NCI-H226 (cell line): ENCODE measurements at places on chromosomes 1 and 21.

DNA sequence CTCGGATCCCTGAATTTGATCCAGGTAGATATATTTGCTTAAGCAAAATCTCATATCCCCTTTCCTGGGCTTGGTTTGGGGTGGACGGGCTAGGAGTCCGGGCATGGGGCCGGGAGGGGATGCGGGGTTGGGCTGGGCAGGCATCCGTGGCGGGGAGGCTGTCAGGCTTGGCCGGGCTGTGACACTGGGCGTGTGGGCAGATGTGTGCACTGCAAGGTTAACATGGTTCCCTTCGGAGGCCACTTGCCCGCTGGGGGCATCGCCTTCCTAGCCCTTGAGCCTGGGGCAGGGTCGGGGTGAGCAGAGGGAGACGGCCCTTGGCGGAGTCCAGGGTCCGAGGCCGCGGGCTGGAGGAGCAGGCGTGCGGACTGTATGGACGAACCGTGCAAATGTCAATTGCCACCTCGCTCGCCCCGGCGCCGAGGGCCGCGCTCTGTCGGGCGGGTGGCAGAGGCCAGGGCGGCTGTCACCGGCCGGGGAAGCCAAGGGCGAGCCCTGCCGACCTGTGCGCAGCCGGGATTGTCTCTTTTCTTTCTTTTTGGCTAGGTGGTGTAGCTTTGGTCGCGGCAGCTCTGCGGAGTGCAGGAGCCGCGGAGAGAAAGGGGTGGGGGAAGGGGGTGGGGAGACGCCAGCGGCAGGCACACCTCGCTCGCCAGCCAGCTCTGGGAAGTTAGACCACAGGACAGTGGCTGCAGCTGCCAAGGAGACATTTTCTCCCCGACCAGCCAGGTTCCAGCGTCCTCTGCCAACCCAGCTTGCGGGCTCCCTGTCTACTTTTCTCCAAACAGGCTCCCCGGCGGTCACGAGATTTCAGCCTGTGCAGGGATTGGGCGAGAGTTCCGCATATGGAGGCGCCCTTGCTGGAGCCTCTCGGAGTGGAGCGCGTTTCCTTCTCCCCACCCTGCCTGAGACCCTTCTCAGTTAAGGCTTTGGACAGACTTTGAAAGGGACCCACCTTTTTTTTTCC is 1.3 kb downstream of the RCOR3 start:
- DNase-seq, result peak; percentile 69

DNA sequence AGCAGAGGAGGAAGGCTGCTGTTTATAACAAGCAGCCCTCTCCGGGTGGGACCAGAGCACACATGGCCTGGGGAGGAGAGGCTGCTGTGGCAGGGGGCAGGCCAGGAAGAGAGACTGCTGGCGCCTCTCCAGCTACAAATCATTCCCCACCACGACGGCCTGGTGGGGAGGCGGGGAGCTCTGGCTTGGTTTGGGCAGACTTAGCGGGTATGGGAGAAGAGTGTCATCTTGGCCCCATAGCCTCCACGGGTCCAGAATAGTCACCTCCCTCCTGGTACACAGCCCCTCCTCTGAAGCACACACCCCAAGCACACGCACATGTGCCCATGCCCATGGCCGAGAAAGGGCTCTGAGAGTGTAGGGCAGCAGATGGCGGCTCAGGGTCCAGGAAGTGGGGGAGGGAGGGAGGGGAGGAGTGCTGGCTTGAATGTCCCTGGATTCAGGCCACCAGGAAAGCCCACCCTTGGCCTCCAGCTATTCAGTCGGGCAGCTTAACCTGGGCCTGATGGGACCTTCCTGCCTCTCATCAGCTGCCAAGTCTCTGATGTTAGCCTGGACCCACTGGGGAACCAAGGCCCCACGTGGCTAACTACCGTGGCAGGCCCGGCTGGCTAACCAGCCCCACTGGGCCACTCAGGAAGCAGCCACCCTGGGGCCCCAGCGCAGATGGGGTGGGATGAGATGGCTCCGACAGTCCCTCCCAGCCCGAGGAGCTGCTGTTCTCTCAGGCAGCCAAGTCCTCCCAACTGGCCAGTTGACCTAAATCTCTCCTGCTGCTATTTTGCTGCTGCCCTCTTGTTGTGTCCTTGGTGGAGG is 10.9 kb downstream of the LRP8 start:
- DNase-seq, result no peak

DNA sequence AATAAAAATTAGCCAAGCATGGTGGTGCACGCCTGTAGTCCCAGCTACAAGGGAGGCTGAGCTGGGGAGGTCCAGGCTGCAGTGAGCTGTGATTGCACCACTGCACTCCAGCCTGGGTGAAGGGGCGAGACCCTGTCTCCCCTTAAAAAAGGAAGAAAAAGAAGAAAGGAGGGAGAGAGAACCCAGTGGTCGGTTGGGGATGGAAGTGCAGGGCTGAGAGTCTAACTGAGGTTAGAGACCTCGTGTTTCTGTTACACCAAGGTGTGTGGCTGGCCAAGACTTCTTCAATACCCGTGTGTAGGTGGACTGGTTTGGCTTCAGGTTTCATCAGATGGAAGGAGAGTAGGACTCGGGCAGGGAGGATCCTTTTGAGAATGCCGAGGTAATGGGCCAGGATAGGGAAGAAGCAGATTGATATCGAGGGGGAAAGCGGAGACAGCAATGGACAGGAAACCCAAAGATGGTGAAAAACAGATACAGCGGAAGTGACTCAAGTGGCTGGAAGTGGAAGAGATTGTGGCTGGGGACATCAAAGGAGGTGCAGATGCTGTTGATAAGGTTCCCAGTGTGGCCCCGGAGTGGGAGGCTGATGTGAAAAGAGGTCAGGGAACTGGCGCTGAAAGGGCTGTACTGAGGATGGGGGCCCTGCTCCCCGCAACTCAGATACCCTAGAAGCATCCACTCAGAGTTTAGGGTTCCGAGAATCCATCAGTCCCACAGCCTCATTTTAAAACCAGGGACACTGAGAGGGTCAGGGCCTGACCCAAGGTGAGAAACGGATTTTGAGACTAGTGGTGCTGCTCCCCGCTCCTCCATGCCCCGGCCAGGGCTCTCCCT is 681 bp upstream of the UBXN10 start:
- no peak for DNase-seq

GRCh38 chr1:26782521-26783212 is 5.1 kb upstream of the PIGV start:
- no peak for DNase-seq

GRCh38 chr1:234473118-234473517 is 5.9 kb downstream of the TARBP1 start:
- DNase-seq, result no peak

DNA sequence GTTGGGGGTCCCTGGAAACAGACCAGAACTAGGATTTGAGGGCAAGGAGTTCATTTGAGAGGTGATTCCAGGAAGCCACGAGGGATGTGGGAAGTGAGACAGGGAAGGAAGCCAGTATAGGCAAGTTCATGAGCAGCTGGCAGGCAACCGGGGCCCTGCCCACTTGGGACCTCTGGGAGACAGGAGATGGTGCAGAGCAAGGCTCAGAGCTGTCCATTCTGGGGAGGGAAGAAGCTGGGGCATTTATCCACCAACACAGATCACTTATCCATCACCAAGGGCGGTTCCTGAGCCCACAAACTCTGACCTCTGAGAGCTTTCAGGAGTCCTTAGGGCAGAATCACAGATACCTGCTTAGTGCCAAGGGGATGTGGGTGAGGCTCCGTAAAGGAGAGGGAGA is 16.8 kb downstream of the EDN2 start:
- no peak for DNase-seq

- peak; percentile 55 for DNase-seq
These were observed 5.1 kb upstream of the LAMTOR5 start for GRCh38 chr1:110412576-110412975.

DNA sequence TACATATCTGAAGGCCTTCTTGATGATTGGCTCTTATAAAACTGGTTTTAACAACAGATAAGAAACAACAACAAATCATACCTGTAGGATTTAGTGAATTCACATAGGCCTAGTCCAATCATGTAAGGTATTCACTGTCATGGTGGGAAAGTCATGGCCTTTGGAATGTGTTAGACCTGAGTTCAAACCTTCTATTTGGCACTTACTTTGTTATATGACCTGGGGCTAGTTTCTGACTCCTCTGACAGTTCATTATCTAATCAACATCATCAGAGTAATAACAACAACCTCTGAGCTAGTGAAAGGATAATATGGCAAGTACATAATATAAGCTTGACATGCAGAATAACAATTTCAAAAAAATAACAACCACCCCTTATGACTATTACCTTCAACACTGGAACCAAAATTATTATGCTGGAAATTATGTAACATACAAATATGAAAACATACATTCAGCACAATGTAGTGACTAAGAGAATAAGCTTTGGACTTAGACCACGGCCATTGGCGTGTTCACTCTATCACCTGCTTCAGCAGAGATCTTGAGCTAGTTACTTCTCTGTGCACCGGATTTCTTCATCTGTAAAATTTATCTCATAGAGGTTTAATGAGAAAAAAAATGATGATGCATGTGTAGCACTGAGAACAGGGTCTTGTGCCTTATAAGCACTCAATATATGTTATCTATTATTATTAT is 597.6 kb downstream of the LMO4 start:
- DNase-seq, result peak; percentile 56

- no peak for DNase-seq
These were observed 17.7 kb upstream of the AGPAT3 start for GRCh38 chr21:43847301-43847700.

- no peak for DNase-seq
These were observed 120.3 kb downstream of the ZBTB18 start for GRCh38 chr1:244171241-244171985.

- no peak for DNase-seq
These were observed 536.0 kb downstream of the NPHP4 start for GRCh38 chr1:5456090-5456811.

DNA sequence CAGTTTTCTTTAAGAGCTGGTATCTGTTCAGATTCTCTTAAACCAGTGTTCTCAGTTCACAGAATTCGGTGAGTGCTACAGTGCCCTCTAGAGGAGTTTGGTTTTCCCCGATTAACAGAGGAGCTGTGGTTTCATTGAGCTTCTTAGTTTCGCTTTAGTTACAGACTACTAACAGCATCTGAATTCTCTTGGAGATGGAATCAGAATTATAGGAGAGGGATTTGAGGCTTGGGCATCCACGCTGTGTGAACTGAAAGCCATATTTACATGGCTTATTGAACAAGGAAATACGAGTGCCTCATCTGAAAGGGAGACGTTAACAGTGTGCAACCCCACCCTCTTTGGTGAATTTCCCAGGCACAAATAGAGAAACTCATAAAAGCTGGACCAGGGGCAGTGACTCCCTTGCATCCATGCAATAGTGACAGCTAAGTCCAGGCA is 202.0 kb downstream of the USH2A start:
- DNase-seq, result peak; percentile 38

GRCh38 chr1:222919478-222919865 is 104.6 kb downstream of the DISP1 start:
- no peak for DNase-seq

- DNase-seq, result peak; percentile 77
These were observed 37.0 kb upstream of the RXRG start for GRCh38 chr1:165481820-165482532.

- DNase-seq, result no peak
These were observed 25.8 kb upstream of the LAPTM5 start for GRCh38 chr1:30783256-30783915.

- no peak for DNase-seq
These were observed 13.9 kb upstream of the S100A7 start for GRCh38 chr1:153474347-153474746.

- no peak for DNase-seq
These were observed 102.4 kb upstream of the IGSF21 start for GRCh38 chr1:18005238-18005637.

DNA sequence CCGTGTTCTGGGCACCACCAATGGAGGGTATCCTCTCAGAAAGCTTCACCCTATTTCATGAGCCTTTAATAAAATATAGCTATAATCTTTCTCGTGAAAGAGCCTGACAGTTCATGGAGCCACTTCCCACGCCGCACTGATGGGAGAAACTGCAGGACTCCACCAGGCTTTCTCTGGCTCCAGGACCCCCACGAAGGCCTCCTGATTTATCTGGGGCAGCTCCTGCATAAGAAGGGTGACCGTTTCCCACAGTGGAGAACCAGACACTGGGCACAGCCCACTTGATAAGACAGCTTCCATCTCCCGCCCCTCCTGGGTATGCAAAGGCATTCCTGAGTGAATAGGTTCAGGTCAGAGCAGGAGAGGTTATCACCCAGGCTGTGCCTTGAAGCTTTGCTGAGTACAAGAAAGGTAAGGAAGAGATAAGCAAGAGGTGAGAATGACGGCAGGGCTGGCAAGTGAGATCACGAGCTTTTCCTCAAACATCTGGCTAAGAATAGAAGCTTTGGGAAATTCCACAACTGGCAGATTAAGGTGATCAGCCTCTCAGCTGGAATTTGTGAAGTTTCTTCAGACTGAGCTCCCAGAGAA is 499.8 kb downstream of the KIF26B start:
- peak; percentile 83 for DNase-seq
